ENCODE measurements at places on chromosomes 1 and 21. TPM values are rescaled to one million over a fixed set of nuclear protein-coding genes. Genes with fewer than 3 reads are reported as not detected.

DNA sequence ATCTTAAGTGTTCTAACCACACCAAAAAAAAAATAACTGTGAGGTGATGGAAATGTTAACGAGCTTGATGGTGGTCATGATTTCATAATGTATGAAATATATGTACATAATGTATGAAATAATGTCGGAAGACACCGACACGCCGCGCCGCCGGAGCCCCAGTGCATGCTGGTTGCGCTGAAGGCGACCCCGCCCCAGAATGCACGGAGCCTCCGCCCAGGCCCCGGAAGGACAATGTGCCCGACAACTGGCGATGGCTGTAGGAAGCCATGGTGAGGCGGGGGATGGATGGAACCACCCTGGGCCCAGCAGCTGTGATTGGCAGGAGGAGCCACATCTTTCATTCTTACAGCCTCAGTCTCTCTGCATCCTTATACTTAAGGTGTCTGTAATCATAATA, 7.4 kb downstream of the OR2T10 start:
- no peak for DNase-seq

DNA sequence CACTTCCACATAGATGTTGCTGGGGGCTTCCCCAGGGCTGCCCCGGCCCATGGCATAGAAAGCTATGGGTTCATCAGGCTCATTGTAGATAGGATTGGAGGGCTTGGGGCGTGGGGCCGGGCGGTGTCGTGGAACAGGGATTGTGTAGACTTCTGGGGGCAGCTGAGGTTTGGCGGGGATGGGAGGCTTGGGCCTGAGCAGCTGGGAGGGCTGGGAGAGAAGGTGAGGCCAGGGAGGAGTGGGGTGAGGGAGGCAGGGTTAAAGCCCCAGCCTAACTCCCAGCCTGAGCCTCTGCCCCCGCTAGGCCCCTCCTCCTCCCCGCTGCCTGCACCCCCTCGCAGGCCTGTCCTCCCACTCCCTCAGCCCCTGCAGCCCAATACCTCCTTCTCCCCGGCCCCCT, 7.4 kb downstream of the SH2D2A start:
- peak; percentile 30 for DNase-seq

- DNase-seq, result no peak
Measured at GRCh38 chr21:37047079-37047478, 25.8 kb downstream of the PIGP start.

DNA sequence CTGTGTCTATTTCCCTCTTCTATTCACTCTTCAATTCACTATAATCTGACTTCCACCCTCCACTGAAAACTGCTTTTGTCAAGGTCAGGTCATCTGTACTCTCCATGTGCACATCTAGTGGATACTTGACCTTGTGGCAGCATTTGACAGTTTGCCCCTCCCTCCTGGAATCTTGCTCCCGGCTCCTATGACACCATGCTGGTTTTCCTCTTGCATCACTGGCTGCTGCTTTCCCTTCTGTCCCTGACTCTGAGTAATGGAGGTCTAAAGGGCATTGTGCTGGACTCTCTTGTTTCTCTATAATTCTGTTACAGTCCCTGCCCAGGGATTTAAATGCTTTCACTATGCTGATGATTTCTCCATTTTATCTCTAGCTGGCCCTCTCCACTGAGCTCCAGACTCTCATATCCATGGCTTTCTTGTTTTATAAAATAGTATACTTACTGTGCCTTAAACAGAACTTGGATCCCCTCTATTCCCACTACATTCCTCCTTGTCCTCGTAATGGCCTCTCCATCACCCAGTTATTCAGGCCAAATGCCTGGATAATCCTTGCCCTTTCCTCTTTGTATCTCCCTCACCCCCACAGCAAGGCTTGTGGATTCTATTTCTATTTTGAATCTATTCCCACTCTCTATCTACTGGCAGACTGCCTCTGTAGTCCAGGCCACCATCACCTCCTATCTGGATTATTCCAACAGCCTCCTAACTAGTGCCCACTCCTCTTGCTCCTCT, 36.8 kb upstream of the PODN start:
- DNase-seq, result no peak

DNA sequence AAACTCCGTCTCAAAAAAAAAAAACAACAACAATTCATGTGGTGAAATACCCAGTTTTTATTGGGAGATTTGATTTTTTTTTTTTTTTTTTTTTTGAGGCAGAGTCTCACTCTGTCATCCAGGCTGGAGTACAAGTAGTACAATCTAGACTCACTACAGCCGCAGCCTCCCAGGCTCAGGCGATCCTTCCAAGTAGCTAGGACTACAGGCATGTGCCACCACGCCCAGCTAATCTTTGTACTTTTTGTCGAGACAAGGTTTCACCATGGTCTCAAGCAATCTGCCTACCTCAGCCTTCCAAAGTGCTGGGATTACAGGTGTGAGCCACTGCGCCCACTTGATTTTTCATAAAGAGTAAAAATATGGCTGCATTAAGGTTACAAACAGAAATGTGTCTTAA, 15.4 kb downstream of the FAM76A start:
- no peak for DNase-seq

DNA sequence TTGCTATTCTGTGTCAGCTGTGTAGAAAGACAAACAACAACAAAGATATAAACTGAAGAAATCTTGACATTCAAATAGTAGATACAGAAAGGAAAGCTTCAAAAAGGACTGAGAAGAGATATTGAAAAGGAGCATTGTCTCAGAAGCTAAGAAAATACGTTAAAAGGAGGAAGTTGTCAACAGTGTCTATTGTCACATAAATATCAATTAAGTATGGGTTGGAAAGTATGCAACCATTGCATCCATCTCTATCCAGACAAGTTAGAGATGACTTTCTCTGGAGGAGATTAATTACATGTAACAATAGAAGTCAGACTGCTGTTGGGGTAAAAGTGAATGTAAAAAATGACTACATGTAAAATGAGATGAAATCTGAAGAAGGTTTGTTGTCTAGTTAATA, 29.7 kb upstream of the BRINP3 start:
- no peak for DNase-seq

GRCh38 chr21:23936224-23936623, 1671.1 kb downstream of the MRPL39 start:
- no peak for DNase-seq

DNA sequence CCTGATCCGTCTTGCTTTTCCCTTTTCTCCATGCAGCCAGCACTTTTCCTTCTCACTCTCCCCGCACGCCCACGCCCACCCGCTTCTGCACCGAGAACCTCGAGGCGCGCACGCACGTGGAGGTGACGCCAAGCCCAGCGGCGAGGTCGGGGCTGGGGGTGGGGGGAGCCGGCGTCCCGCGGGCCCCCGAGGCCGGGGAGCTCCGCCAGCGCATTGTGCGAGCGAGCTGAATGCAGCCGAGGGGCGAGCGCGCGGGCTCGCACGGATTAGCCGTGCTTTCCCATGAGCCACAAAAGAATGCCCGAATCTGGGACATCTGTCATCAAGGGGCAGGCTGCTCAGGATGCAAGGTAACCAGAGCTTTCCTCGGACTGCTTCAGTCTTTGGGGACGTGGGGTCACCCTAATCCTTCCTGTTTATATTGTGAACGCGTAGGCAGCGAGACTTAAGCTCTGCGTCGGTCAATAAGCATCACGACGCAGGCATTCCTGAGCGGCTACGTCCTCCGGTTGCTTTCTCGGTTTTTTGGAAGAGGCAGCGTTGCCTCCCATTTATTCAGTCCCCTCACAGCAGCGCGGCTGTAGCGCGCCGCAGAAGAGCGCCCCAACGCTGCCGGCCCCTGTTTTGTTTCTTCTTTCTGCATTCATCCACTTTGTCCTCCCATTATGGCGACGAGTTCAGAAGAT, 67.3 kb upstream of the AKT3 start:
- DNase-seq, result peak; percentile 33

GRCh38 chr1:207067665-207068064, 14.6 kb downstream of the PFKFB2 start:
- DNase-seq, result no peak

GRCh38 chr1:100734676-100735075, 15.1 kb downstream of the VCAM1 start:
- no peak for DNase-seq

DNA sequence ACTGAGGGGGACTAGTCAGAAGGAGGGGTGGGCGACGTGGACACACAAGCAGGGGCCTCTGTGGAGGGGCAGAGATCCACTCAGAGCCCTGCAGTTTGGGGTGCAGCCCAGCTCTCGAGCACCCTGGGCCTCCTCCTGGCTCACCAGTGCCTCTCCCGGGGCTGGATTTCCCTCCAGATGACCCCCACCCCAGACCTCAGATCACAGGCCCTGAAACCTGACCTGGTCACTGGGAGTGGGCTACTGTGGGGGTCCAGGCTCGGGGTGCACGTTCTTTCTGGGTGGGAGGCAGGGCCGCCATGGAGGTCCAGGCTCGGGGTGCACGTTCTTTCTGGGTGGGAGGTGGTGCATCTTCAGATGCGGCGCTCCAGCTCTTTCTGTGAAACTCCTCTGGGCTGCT, 10.3 kb upstream of the LHX4 start:
- DNase-seq, result no peak

DNA sequence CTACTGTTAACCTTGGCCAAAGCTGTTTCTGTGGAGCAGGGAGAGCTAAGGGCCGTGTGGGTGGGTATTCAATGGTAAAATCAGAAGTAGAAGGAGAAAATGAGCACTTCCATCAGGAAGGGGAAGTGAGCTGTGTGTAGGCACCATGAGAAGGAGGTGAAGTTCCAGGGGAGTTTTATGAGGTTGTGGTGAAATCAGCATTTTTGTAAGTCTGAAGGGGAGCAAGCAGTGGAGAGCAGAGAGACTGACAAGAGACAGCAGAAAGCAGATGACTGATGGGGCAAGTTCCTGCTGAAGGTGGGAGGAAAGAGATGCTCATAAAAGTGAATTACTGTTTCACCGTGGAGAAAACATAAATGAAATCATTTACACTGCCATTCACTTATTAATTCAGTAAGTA, 2.7 kb upstream of the GPR88 start:
- no peak for DNase-seq

GRCh38 chr1:19923137-19923952, at the start of gene PLA2G2E:
Gene PLA2G2E, minus strand, starts transcription at chr1:19923617. Its CDS starts 58 bp downstream, at chr1:19923559.
- DNase-seq, result no peak

GRCh38 chr1:24951810-24952412, 21.8 kb upstream of the RUNX3 start:
- DNase-seq, result no peak

DNA sequence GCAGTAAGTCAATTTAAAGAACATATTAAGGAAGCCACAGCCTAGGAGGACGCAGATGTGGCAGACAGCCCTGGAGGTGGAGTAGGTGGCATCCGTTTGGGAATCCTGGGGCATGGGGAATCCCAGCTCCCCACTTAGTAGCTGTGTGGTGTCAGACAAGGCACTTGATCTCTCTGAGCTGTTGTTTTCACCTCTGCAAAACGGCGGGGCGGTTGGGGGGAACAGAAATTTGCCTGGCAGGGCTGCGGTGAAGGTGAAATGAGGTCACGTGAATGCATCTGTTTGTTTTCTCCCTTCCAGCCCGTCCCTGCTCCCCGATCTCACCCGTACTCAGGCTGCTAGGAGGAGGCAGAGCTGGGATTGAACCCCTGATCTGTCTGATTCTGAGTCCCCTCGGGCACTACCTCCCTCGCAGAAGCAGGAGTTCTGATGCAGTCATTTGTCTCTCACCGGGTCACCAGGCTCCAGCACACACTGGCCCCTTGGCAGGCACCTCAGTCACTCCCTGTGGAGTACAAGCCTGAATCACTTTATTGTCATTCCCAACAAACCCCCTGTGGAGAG, 2.2 kb upstream of the LAPTM5 start:
- DNase-seq, result peak; percentile 65

GRCh38 chr1:59688976-59689375, 125.8 kb upstream of the HOOK1 start:
- DNase-seq, result no peak

- DNase-seq, result no peak
Measured at GRCh38 chr1:7087888-7088287, 302.6 kb downstream of the CAMTA1 start.

The AGBL4 gene
- not detected for total RNA-seq

The CD160 gene
- total RNA-seq, result 0.53 TPM

The CA6 gene
- total RNA-seq, result 41.8 TPM

The FMO5 gene
- total RNA-seq, result 0.86 TPM

The SLC44A5 gene
- 0.79 TPM for total RNA-seq

The PTPRC gene
- total RNA-seq, result 854 TPM
